ENCODE measurements at places on chromosomes 12 and 14.

DNA sequence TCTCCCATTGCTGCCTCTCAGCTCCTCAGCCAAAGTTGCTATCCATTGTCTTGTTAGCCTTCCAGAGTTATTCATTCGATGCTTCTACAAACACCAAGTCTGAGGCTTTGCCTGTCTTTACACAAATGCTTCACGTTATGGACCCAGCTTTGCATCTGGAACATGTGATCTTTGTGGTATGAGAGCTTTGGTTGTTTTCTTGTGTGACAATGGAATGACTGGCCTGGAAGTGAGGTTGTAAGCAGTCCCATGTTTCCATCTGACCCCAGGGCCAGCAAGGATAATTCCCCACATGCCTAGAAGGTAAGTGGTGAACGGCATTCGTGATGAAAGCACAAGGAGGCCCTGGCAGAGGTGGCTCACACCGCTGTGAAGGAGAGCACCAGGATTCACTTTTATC, 866.7 kb upstream of the TMEM132C start:
- no peak for DNase-seq

DNA sequence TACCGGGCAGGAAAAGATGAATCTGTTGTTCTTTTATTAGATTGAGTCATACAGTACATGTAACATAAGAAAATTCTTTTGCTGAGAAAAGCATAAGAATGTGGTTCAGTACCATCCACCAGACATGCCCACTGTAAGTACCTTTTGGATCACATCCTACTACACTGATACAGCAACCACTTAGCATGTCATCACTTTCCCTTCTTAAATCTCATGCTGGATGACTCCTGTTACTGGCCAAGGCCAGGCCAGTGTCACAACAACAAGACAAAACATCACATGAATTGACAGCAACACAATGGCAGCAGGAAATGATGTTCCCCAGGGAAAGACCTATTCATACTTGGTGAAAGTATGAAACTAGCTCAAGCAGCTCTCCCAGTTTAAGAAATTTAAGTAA, 46.4 kb downstream of the STXBP6 start:
- no peak for DNase-seq

GRCh38 chr12:132061641-132062430, 82.3 kb downstream of the DDX51 start:
- no peak for DNase-seq

DNA sequence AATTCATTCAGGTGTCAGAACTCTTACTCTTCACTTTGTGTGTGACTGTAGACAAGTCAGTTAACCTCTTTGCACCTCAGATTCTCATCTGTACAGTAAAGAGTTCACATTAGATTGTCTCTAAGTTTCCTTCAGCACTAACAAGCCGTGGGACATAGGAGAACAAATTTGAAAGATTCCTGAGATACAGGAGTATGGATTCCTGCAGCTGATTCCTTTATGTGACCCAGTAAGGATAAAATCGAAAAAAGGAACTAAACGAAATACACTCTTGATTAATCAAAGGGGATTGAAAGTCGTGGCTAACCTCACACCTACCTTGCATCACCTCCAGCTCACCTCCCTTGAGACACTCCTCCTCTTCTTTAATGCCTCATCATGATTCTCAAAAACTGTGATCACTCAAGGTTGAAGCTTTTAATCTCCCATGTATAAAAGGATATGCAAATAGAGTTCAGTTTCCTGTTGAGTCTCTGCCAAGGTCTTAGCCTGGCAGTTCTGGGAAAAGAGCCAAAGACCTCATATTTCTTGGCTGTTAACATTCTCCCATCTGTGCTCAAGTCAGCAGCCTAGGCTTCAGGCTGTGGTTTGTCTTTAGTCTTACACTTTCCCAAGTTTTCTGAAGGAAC, 156.6 kb downstream of the DAD1 start:
- DNase-seq: no peak

- DNase-seq: no peak
These were observed 28.3 kb downstream of the NID2 start for GRCh38 chr14:52040598-52040997.

GRCh38 chr14:67186172-67186768, 3.0 kb upstream of the GARIN2 start:
- no peak for DNase-seq

GRCh38 chr12:102169922-102170621, 27.6 kb downstream of the PMCH start:
- DNase-seq: peak; percentile 48

- no peak for DNase-seq
These were observed 49.4 kb downstream of the DGLUCY start for GRCh38 chr14:91163316-91163715.

- DNase-seq: no peak
These were observed 299.3 kb upstream of the RTL1 start for GRCh38 chr14:101202627-101203404.

- no peak for DNase-seq
These were observed 20.2 kb downstream of the VPS37B start for GRCh38 chr12:122875590-122876220.

DNA sequence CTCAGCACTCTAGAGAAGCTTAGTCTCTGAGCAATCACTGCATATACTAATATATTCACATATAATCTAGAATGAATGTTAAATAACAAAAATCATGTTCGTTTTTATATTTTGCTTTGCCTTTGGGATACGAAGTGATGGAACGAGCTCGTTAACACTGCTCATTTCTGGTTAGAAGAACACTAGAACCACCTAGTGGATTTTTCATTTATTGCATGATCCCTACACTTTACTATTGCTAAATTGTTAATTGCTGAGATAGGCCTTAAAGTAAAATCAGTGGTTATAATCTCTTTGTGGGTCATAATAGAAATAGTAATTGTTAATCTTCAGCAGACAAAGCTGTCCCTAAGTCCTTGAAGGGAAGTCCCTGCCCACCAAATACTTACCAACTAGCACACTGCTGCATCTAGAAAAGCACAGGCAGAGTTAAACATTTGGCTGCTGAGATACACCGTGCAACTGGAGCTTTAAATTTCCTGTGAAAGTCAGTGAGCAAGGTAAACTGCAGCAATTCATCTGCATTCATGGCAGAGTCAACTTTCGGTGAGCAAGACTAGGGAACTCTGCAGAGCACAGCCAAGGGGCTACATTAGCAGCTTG, 353.7 kb downstream of the APAF1 start:
- DNase-seq: no peak

DNA sequence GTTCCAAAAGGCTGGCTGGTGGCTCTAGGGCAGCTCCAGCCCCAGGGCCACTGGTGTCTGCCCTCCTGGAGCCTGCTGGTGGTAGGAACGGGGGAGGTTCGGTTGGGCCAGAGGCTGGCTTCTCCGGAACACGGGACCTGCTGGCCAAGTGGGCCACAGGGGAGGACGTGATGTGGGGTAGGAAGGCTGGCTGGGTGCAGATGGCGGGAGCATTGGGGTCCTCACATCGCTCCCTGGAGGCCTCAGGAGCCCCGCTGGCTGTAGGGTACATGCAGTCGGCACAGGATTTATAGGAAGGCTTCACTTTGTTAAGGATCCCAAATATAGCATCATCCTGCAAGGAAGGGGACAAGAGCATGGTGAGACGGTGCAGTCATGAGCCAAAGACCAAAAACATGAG, 57.6 kb upstream of the CORO1C start:
- no peak for DNase-seq

DNA sequence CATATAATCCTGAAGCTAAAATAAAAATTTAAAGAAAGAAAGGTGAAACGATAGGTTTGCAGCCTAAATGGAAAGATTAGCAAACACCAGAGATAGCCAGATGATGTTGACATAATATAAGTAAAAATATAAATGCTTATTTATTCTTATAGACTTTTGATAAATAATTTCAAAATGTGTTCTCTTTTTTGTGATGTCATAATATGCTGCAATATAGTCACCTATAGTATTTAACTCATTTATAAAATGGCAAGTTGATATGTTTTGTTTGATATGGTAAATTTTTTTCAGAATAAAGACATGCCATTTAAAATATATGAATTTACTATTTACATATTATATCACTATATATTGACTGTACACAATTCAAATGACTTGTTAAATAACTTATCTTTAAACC, 813.4 kb downstream of the LRFN5 start:
- DNase-seq: no peak

GRCh38 chr12:118126119-118126757, 9.7 kb upstream of the PEBP1 start:
- DNase-seq: no peak

DNA sequence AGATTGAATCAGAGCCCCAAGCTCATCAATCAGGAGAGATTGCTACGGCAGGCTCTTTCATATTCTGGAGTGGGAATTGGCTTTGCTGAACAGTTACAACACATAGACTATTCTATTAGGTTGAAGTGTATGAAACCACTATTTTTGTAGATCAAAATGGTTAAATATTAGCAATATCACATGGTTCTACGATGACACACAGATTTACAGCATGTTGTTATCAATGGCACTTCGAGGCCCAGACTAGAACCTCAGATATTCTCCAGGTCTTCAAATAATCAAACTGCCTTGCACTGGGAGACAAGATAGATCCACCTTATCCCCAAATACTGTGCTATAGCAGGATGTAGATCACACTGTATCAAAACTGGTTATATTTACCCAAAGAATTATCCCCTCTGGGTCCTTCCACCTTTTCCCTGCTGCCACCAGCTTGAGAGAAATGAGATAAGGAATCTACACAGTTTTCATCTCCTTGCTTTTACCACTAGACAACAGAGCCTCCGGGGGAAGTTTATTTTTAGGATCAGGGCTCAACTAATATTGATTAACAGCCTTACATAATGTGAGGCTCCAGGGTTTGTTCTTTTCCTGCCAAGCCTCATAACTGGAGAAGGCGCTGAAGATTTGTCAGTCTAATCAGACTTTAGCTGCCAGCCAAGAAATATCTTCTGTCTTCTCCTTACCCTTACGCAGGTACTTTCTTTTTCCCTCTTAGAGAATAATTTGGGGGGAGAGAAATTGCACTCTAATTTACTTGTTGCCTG, 507.1 kb downstream of the DIO2 start:
- no peak for DNase-seq

DNA sequence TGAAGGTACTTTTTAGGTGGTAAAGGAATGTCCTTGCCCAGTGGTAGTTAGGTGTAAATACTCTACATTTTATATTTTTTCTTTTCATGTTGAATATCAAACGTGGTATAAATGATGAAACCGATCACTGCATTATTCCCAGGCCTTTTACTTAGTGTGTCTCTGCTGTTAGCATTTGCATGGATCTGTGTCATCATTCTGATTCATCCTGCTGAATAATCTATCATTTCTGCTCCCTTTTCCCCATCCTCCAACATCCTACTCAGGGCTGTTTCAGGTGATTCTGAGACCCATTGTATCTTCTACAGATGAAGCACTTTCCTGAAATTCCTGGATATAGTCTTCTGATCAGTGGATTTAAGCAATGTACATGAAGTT, 61.0 kb upstream of the PTHLH start:
- DNase-seq: no peak

- no peak for DNase-seq
These were observed 28.5 kb upstream of the ANO2 start for GRCh38 chr12:5973461-5974115.

DNA sequence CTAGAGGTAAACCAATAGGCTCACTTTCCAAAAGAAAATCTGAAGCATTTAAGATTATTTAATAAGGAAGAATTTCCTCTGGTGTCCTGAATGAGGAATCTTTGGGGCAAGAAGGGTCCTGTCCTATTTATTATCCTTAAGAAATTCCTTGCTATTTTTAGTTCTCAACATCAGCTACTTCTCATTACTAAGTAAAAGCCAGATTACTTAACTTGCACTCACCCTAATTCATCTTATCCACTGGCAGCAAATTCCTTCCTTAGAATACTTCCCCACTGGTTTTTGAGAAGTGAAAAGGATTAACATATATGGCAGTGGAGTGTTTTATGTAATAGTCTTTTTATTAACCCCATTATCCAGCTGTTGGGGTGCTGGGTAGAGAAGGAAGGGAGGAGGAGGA, 767.7 kb downstream of the DIO2 start:
- DNase-seq: no peak

GRCh38 chr12:4286771-4287317, 13.3 kb downstream of the CCND2 start:
- DNase-seq: no peak

DNA sequence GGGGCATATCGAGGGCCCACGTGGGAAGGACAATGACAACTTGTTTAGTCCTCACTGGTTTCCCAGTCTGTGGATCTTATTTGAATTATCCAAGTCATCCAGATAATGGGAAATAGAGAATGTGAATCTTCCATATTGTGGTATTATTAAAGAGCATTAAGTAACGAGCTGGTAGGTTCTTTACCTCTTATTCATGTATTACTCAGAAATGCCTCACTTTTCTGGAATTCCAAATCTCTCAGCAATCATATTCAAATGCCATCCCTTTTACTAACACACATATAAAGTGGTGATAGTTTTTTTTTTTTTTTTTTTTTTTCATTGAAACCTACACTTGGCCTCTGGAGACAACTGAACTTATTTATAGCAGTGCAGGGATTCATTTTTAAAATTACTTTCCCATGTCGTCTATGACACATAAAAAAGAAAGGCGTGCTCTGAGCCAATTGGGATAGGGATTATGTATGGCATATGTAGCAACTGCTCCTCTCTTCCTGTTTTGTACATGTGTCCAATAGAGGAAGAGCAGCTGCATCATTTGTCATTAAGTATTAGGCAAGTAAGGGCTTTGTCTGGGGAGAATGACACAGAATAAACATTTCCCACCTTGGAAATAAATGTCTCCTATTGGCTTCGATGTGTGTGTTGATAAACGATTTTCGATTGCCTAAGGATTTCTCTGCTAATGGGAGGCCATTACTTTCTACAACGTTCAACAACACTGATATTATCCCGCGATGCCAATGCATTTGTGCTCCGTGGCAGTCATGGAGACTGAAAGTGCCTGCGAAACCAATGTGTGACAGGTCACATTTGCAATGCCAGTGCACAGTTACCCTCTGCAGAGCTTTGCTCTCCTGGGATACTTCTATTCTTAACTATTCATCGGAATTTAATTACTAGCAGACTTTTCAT, 78.6 kb upstream of the IFNG-AS1 start:
- no peak for DNase-seq

GRCh38 chr12:6384499-6385436, 806 bp downstream of the LTBR start:
- DNase-seq: no peak

DNA sequence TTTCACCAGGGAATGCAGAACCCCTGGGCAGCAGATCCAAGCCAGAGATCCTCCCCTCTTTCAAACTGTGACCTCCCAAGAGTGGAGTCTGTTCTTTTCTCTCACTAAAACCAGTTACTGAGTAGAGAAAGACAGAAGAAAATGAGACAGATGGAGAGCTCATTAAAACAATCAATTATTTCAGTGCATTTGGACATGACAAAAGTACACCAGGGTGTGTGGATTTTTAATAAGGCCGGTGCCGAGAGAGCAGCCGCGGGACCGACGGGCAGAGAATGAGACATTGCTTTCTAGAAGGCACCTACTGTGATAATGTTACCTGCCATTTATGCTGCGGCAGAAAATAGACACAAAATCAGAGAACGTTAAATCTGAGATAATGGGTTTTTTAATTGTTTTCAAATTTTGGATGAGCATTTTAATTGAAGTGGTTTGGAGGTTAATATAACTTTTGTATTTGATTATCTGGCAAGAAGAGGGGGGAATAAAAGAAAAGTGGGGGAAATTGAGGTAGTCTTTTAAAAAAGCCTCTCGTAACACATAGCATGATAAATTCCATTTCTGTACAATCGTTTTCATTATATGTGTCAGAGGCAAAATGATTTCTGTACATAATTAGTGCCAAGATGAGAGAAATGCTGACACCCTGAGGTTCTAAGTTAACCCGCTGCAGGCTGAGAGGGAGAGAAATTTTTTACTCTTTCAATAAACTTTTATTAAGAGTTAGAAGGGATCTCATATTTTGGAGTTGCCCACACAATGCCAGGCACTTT, 70.8 kb downstream of the HSPB8 start:
- no peak for DNase-seq

GRCh38 chr12:52045794-52046199, 5.4 kb upstream of the NR4A1 start:
- no peak for DNase-seq

All from CD8-positive, alpha-beta T cell (primary cell).